GM23248 (cell line): ENCODE measurements at places on chromosomes 4 and X. TPM values are rescaled to one million over a fixed set of nuclear protein-coding genes. Genes with fewer than 3 reads are reported as not detected.
A peak's percentile ranks its signal among the peaks of the same experiment; 100 is the strongest.

- no peaks in the 10 kb centered on the region for H3K27me3 ChIP-seq
- no peaks in the 10 kb centered on the region for H3K36me3 ChIP-seq
- DNase-seq: no peak
- H3K27ac ChIP-seq: no peak overlapping the region
- H3K4me3 ChIP-seq: peak overlapping the region; percentile 12; the same call in 1 of the 2 replicates
Observed at GRCh38 chr4:142351958-142352357, 494.1 kb downstream of the INPP4B start.

- no peaks in the 10 kb centered on the region for H3K36me3 ChIP-seq
- 0 out of 2 replicates have a peak, but pooled peaks cover 5% of the 10 kb centered on the region for H3K4me1 ChIP-seq
- DNase-seq: no peak
- H3K27ac ChIP-seq: no peak overlapping the region
Observed at GRCh38 chr4:24686866-24687692, 102.7 kb upstream of the DHX15 start.

FOXP3 gene
- not detected in 2 replicates for total RNA-seq

MTMR1 gene
- total RNA-seq: 12.8 and 15.8 TPM in 2 replicates

RAB33A gene
- total RNA-seq: 3.3 and 5.8 TPM in 2 replicates

- H3K27me3 ChIP-seq: no peaks in the 10 kb centered on the region
- no peak overlapping the region for H3K4me3 ChIP-seq
- no peak for DNase-seq
- H3K4me1 ChIP-seq: no peaks in the 10 kb centered on the region
- no peaks in the 10 kb centered on the region for H3K36me3 ChIP-seq
- no peak overlapping the region for H3K27ac ChIP-seq
Observed at GRCh38 chrX:2376166-2376565, 124.6 kb downstream of the DHRSX start.

DNA sequence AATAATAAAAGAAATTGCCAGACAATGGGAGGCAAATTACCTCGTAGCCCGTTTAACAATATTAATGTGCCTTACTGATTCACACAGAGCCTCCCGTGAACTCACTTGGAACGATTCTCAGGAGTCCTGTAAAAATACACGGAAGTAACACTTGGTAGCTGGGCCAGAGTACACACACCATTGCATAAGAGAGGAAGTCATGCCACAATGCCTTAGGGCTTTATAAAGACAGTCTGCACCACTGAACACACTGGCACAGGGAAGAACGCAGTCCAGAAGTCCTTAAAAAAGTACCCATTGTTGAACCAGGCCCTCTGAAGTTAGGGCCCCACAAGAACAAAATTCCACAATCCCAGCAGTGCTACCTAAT lies 15.1 kb downstream of the SLC2A9 start:
- no peak overlapping the region for H3K4me3 ChIP-seq
- peaks cover 23% of the 10 kb centered on the region for H3K4me1 ChIP-seq
- no peaks in the 10 kb centered on the region for H3K27me3 ChIP-seq
- H3K36me3 ChIP-seq: no peaks in the 10 kb centered on the region

DNA sequence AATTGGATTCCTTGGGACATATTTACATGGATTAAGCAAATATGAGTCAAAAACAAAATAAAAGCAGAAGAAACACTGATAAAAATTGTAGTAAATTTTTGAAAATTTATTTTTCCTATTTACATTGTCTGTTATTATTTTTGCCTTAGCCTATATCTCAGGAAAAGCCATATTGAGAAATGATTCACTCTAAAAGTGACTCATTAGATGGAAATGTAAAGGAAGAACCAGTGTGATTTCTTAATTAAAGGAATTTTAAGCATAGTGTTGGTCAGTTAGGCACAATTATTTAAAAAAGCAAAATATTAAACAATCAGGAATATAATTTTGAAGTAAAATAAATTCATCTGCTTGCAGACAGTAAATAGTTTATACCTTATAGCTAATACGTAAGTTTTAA lies 167.4 kb upstream of the NAP1L5 start:
- peaks cover 19% of the 10 kb centered on the region for H3K4me1 ChIP-seq
- DNase-seq: peak; percentile 31
- no peaks in the 10 kb centered on the region for H3K27me3 ChIP-seq

DNA sequence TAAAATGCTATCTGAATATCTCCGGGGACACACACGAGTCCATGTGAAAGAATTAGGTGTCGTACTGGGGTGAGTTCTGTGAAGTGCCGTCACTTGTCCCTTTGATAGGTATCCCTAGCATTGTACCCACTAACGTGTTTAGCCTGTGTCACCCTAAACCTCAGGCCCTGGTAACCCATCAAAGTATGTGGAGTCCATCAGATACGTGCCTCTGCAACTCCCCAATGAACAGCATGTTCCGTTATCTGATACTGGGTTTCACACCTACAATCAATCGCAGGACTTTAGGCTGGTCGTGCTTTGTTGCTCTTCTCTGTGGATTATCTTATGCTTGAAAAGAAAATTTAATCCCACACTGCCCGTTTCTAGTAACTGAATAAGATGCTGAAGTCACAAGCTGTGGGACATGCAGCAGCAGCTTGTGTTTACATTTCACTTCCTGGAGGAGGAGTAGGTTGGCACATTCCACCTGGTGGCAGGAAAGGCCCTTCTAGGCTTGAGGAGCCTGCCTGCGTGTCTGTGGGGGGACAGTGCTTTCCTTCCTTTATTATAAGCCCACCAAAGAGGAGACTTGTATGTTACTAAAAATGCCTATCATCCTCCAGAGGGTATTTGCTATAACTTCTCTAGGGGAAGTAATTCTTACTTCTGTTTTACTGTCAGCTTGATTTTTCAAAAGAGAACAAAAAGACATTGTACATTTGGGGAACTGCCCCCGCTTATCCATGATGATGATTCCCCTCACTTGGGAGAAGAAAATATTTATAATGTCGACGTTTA lies 127.2 kb downstream of the FNIP2 start:
- no peaks in the 10 kb centered on the region for H3K27me3 ChIP-seq
- no peak overlapping the region for H3K4me3 ChIP-seq
- no peak overlapping the region for H3K27ac ChIP-seq
- peaks cover 15% of the 10 kb centered on the region for H3K36me3 ChIP-seq
- H3K4me1 ChIP-seq: no peaks in the 10 kb centered on the region

TLR3 gene
- total RNA-seq: 0.38 and 0.54 TPM in 2 replicates

PCDH7 gene
- total RNA-seq: 0.38 and 1.1 TPM in 2 replicates
